ELR (cell line): ENCODE measurements at places on chromosomes 12 and 14.

DNA sequence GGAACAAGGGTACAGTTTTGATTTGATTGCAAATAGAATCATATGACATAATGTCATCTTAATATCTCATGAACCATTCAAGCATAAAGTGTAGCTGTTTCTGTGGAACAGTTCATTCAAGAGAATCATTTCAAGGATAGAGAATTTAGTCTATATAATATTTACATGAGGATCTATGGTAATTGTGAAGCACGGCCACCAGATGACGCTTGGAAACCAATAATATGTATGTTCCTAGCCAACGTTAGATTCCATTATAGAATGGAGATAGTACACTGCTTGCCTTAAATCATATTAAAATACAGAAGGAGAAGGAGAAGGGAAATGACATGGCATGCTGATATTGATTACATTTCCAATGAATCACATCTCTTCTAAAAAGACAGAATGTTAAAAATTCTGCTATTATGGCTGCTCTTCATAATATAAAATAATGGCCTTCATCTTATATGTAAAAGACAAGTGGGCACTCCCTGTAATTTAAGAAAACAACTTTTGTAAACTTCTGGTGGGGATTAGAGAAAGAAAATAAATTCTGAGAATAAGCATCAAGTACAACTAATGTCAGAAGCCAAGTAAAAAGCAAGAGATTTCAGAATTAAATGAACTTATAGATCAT, 351.0 kb downstream of the NAV3 start:
- DNase-seq: peak; percentile 46

DNA sequence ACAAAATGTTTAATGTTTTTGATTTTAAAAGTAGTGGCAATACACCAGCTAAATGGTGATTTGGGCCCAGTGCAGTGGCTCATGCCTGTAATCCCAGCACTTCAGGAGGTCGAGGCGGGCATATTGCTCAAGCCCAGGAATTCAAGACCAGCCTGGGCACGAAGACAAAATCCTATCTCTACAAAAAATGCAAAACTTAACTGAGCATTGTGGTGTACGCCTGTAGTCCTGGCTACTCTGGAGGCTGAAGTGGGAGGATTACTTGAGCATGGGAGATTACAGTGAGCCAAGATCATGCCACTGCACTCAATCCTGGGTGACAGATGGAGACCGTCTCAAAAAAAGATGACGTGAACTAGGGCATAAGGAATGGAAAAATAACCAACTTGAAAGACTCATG, 4.7 kb downstream of the RPL36AL start:
- DNase-seq: no peak

GRCh38 chr12:123990511-123990910, 17.5 kb downstream of the ZNF664 start:
- no peak for DNase-seq

DNA sequence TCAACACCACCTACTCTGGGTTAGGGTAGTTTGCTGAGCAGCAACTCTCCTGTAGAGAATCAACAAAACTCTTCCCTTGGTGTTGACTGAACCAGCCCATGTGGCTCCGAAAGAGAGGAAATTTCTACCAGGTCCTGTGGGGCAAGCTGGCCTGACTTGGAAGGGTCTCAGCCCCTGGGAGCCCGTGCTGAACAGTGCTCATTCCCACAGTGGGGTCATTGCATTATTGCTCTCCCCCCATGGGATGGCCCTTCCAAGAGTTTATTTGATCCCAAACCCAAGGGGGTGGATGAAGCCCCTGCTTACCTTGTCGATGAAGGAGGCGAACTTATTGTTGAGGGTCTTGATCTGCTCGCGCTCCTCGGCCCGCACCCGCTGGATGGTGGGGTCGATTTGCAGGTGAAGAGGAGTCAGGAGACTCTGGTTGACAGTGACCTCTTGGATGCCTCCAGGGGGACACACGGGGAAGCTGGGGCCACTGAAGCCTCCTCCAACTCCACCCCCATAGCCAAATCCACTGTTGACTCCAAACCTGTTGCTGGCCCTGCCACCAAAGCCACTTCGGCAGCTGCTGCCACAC, 580 bp downstream of the KRT75 start:
- no peak for DNase-seq

GRCh38 chr12:101653030-101653429, 44.4 kb upstream of the CHPT1 start:
- DNase-seq: no peak

DNA sequence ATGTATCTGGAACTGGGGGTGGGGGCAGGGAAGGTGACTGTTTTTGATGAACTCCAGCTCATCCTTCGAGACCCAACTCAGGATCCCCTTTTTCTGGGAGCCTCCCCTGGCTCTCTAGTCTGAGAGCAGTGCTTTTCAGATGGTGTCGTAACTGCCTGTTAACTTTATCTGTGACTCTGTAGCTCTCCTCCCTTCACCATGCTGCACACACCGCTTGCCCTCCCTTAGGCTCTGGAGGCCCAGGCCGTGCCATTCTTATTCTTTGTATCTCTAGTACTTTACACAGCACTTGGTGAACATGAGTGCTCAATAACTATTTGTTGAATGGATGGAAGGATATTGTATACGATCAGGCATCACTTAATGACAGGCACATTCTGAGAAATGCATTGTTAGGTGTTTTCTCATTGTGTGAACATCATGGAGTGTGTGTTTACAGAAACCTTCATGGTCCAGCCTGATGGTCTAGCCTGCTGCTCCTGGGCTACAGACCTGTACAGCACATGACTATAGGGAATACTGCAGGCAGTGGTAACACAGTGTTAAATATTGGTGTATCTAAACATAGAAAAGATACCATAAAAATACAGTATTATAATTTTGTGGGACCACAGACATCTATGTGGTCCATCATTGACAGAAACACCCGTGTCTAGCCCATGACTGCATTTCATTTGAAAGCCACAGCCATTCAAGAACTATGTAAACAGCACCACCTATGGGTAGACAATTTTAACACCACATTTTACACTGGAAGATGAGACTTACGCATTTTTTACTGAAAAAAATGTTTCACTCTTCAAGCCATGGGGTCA, 91.8 kb downstream of the EML1 start:
- DNase-seq: peak; percentile 78

DNA sequence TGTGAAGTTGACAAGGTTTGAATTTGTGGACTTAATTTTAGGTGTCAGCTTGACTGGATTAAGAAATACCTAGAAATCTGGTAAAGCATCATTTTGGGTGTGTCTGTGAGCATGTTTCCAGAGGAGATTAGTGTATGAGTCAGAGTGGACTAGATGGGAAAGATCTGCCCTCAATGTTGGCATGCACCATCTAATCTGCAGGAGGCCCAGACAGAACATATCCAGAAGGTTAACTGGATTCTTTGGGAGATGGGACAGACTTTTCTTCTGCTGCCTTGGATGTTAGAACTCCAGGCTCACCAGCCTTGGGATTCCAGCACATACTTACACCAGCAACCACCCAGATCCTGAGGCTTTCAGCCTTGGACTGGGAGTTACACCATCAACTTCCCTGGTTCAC, 14.1 kb downstream of the SGPP1 start:
- peak; percentile 58 for DNase-seq

- DNase-seq: no peak
Measured at GRCh38 chr14:91170504-91171121, 56.7 kb downstream of the DGLUCY start.

DNA sequence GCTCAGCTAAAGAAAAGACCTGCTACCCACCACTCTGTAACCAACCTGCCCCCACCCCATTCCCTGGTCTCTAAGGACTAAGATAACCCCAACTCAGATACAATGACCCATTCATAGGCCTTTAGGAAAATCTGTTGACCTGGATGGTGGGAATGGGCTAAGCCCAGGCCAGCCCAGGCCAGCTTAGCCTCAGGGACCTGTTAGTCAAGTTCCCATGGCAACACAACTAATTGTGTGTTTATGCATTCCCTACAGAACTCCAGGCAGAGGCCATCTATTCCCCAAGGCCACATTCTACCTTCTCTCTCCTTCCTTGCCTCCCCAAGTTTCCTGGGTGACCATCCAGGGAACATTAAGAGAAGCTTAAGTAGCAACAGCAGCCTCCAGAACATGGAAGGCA, 16.1 kb upstream of the KRT8 start:
- DNase-seq: peak; percentile 31

DNA sequence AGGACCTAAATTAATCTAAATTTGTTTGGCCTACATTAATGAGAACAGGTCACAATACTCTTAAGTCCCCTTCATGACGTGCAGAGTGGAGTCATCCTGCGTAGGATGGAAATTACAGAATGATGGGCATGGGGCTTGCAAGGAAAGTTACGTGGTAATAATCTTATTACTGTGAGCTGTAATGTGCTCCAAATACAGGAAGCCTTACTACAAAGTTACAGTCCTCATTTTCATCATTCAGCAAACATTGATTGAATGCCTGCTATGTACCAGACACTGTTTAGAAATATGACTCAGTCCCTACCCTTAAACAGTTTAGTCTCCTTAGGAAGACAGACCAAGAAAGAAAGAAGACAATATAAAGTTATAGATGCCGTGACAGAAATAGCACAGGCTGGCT, 9.4 kb downstream of the HIGD1C start:
- DNase-seq: peak; percentile 7

- DNase-seq: no peak
Measured at GRCh38 chr12:111759271-111759670, 7.5 kb upstream of the ALDH2 start.

GRCh38 chr14:89379006-89379405, 38.0 kb downstream of the FOXN3 start:
- DNase-seq: no peak

DNA sequence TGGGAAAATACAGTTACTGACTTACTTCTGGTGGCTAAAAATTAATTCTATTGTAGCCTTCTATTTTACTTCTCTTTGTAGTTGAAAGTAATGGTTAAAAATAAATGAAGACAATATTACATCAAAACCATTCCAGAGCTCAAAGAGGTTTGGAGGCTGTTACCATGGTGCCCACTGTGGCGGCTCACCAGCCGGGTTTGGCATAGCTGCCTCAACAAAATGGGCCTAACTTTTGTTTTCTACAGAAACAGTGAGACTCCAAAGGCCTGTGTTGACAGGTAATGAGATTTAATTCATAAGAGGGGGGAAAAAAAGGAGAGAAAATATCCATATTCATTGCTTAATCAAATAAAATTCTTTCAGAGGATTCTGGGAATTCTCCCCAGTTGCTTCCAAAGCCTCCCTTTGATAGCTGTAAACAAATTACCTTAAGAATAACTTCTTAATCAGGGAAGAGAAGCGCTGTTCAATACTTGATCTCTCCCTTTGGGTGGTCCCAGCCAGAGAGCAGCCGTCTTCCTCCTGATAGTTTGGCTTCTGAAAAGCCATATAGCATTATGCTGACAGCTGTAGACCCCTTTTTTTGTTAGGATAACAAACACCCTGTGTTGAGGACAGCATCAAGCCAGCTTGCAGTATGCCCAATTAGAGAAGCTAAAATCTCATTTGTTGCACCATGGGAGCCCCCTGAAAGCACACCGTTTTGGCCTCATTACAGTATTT, 266.8 kb downstream of the NEDD1 start:
- no peak for DNase-seq

DNA sequence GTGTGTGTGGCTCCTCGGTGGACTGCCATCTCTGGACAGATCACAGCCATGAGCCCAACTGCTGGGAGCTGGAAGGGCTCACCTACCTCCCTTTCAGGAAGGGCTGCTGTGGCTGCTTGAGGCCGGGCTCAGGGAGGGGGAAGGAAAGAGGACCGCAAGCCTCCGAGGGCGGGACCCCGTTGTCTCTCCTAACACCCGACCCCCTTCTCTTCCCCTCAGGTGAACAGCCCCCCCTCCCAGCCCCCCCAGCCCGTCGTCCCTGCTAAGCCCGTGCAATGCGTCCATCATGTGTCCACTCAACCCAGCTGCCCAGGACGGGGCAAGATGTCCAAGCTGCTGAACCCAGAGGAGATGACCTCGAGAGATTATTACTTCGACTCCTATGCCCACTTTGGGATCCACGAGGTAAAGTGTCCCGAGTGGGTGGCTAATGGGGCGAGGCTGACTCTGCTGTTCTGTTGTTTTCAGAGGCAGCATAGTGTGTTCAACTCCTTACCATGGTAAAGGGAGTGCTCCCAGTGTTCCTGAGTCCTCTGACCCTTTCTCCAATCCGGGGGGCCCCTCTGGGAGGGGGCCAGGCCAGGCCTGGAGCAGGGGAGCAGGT, 49.5 kb downstream of the PRMT8 start:
- no peak for DNase-seq

DNA sequence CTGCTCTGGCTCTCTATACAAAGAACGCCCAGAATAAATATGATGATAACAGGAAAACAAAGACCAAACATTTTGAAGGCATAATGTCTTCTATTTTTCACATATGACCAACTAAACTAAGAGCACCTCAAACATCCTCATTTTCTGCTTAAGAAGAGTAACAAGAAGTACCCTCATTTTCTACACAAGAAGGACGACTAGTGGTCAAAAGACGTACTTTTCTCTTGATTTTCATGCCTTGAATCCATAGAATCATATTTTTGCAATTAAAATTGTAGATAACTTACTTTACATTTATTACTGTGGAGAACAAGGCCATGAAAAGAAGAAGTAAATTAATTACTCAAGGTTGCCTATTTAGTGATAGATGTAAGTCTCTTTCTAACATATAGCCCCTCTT, 358.6 kb downstream of the DUSP6 start:
- DNase-seq: peak; percentile 79
